KG1 (cell line): ENCODE measurements at places on chromosomes 1 and 21.

- no peak for DNase-seq
These were observed 57.9 kb downstream of the EPRS1 start for GRCh38 chr1:219988387-219988786.

DNA sequence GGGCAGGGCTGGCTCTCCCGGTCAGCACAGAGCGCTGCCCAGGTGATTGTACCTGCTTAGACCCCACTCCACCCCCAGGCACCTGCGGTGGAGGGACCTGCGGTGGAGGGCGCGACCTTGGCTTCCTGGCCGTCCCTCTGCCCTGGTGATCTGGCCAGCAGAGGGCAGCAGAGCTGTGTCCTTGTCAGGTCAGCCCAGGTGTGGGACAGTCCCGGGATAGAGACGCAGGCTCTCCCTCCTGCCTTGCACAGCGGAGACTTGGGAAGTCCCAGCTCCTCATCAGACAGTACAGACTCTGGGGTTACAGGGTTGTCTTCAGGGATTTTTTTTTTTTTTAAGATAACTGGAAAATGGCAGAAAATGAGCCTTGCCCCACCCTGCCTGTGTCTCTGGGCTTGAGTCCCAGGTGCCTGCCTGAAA is 10.0 kb downstream of the SLX9 start:
- peak; percentile 41 for DNase-seq

GRCh38 chr1:201917362-201918033 is 28.8 kb downstream of the SHISA4 start:
- DNase-seq, result no peak

DNA sequence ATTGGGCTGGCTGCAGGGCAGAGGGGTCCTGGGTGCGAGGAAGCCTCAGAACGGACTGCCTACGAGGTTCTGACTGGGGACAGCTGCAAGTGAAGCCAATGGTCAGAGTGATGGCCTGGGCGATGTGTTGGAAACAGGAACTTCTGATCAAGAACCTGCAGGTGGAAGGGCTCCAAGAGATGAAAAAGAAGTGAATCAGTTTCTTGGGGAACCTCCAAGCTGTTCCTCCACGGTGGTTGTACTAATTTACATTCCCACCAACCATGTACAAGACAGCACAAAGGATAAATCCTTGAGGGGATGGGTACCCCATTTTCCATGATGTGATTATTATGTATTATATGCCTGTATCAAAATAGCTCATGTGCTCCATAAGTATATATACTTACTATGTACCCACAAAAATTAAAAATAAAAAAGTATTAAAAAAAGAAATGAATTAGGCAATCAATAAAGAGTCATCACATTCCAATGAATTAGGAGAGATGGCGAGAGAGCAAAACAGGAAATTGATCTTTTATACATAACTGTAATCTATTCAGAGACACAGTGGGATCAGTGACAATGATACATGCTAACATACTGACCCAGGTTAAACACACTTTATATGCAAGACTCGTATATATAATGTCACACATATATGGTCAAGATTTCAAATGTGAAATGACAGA is 58.1 kb downstream of the PTPN14 start:
- no peak for DNase-seq

GRCh38 chr1:240714568-240715292 is 102.8 kb upstream of the GREM2 start:
- DNase-seq, result no peak

GRCh38 chr1:244289991-244290785 is 161.5 kb downstream of the ADSS2 start:
- DNase-seq, result no peak

GRCh38 chr1:11064942-11065341 is 5.1 kb upstream of the SRM start:
- DNase-seq, result no peak

DNA sequence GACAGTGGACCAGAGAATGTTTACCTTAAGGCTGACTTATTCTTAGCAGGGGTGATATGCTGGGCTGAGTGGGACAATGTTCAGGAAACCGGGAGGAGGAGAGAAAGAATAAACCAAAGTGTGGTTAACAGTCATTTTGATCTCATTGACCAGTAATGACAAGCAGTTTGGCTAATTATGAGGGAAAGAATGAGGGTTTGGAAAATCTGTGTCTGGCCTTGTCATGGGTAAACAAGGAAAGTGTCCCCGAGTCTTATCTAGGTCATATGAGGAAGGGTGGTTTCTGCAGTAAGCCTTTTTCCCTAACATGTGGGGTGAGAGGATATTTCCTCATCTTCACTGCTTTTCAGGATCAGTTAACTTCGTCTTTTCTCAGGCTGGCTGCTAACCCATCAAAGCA is 155.0 kb downstream of the TPR start:
- no peak for DNase-seq

DNA sequence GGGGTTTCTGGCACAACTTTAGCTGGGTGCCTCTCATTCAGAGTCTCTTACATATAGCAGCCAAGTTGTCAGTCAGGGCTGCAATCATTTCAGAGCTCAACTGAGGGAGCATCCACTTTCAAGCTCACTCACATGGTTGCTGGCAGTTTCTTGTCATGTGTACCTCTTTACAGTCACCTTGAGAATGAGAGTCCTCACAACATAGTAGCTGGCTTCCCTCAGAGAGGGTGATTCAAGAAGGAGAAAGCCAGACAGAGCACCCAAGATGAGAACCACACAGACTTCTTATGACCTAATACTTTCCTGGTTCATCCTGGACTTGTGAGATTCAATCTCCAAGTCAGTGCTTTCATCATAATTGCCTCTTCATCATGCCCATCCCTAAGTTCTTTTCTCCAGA is 57.2 kb downstream of the DPT start:
- DNase-seq, result no peak

GRCh38 chr1:224565611-224566406 is 50.3 kb upstream of the CNIH3 start:
- DNase-seq, result no peak

DNA sequence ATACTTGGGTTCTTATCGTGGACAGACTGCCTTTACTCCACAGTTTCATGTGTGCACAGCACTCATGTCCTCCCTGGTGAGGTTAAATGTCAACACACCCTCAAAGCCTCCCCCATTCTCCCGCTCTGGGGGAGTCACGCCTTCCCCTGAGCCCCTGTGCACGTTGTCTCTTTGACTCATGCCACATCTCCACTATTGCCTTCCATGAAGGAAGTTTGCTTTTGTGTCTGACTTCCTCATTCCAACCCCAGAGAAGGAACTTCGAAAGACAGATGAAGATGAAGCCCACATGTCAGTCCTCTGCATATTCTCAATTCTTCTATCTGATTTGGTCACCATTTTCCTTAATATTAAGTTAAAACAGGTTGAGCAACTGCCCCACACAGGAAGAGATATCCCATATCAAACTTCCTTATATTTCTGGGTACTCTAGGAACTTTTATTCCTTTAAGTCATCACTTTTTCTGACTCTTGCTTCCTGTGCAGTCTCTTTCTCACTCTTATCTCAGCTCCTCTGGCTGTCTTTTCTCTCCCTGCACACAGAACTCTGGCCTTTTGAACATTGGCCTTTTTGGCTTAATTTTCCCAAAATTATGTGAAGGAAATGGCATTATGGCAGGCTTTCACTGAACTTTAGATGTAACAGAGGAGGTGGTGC is 41.5 kb downstream of the C4BPA start:
- no peak for DNase-seq

- no peak for DNase-seq
These were observed 16.1 kb downstream of the SLAMF1 start for GRCh38 chr1:160630523-160631451.

- no peak for DNase-seq
These were observed 392 bp downstream of the MRPL55 start for GRCh38 chr1:228108742-228109072.

DNA sequence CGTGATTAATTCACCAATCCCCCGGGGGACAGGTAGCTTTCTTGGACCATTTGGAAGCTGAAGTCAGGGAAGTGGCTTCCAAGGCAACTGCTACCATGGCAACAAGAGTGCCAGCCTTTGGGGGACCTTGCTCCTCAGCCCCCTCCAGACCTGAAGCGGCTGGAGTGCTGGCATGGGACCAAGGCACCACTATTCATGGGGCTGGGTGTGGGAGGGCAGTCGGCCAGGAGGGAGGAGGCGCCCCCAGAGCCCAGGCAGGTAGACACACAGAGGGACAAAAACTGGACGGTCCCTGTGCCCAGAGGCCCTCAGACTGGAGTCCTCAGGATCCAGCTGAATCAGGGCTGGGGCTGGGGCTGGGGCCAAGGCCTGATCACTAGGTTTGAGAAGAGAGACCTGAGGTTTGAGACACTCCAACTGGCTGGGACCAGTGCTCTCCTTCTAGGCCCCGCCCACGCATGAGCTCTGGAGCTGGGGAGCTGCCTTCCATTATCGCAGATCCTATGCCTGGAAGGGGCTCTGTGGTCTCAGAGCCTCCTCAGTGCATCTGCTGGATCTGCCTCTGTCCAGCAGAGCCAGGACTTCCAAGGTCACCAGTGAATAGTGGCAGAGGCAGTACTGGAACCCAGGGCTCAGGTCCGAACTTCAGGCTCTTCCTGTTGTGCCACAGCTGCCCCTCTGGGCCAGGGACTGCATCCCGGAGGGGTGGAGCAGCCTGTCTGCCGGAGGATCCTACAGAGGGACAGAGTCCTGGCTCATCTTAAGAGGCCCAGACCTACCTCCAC is 3.3 kb upstream of the KNCN start:
- no peak for DNase-seq

DNA sequence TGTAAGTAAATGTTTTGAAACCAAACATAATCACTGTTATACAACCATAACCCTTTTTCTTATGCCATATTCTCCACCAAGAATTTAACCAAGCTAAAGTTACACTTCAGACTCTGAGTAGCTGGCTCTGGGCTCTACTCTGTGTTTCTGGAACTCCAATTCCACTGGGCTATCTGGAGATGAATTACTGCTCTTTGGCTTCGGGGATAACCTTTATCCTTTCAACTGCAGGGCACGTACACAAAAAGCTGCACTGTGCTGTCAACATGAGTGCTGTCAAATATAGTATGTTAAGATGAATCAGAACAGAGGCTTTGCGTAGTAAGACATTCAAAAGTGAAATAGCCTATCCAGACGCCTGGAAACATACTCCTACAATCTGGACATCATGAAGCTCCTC is 500.6 kb downstream of the LTN1 start:
- no peak for DNase-seq

GRCh38 chr1:206144605-206145004 is 27.4 kb upstream of the AVPR1B start:
- DNase-seq, result no peak

DNA sequence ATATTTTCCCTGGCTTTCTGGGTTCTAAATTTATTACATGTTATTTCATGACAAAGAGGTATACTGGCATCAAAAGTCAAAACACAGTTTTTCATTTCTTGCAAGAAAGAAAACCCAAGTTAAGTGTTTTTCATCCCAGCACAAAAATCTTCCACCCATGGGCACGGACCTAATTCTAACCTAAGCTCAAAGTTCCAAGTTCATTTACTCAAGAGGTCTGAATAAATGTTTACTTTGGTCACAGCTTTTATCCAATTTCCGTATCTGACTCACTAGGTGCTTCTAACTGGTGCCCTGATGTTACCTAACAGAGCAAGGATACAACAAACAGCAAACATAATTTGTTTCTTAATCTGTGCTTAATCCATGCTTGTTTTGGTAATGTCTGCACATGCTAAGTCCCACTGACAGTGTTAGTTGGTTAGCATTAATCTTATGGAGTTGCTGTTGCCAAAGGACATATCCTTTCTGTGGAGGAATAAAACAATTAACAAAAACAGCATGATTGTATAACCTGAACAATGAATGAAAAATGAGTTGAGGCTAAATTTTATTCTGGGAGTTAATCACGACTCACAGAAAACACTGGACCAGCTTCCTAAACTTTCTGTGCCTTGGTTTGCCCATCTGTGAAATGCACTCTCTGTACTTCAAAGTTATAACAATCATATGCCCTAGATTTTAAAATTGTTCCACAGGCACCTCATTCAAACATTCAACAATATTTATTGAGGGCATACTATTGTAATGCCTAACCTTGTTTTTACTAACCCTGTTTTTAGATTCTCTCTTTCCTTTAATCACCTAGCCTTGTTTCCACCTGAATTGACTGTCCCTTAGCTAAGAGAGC is 4.2 kb upstream of the CHD1L start:
- no peak for DNase-seq

DNA sequence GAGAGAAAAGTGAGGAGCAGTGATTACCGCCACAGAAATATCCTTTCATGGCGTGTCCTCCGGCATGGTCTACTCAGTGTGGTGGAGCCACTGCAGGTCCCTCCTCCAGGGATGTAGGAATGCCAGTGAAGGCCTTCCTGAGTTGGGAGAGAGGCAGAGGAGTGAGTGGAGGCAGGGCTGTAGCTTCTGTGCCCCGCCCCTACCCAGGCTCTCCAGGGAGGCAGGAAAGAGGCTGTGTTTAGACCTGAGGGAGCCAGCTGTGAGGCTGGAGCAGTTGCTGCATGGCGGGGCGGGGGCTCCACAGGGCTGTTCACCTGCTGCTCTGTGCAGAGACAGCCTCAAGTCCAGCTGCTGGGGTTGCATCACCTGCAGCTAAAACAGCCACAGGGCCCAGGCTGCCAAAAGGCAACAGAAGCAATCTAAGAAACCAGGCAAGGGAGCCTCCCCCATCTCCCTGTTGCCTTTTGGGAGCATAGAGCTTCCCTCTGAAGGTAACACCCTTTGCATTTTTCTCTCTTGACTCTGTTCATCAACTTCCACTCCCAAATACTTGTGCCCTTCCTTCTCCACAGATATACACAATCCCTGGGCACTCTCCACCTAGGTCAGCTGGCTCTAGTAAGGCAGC is 801 bp upstream of the ANXA9 start:
- DNase-seq, result no peak

DNA sequence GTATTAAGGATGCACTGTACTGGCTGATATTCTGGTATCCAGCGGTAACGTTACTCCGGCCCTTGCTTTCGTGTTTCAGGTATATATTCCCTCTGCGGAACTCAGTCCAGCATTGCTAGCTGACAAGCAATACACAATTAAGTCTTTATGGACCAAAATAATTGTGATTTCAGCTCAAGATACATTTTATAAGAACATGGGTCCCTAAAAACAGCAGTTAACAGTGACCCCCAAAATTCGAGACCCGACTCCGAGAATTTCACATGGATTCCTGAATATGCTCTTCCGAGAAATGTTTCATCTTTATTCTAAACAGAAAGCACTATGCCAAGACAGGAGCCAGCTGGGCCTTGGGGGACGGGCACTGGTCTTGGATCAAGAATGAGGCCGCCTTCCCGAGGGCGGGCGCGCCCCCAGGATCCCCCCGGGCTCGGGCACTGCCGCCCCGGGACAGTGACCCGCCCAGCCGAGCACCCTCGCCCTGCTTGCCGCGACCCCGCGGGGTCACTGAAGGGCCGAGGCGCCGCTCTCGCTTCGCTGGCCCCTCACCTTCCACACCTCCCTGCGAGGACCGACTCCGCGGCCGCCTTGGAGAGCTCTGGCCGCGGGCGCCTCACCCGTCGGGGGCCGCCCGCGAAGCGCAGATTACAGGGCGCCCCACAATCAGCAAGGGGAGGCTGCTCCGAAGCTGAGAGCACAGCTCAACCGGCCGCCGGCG is 610 bp downstream of the SCYL3 start:
- no peak for DNase-seq
